ENCODE measurements at places on chromosomes 5 and 9.

- DNase-seq, result no peak
Observed at GRCh38 chr5:6755941-6756340, 42.7 kb downstream of the TENT4A start.

DNA sequence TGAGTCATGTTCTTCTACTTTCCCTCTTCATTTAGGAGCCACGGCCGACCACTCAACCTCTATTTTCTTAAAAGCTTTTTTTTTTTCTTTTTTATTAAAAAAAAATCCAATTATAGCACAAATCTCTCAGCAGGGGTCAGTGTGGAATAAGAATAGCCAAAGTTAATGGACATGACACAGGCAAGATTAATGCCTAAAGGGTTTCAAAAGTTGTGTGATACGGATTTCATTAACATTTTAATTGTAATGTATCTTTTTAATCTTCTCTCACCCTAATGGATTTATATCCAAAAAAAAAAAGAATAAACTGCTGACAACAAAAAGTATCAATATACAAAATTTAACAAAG is 5.4 kb downstream of the NACC2 start:
- DNase-seq, result no peak

DNA sequence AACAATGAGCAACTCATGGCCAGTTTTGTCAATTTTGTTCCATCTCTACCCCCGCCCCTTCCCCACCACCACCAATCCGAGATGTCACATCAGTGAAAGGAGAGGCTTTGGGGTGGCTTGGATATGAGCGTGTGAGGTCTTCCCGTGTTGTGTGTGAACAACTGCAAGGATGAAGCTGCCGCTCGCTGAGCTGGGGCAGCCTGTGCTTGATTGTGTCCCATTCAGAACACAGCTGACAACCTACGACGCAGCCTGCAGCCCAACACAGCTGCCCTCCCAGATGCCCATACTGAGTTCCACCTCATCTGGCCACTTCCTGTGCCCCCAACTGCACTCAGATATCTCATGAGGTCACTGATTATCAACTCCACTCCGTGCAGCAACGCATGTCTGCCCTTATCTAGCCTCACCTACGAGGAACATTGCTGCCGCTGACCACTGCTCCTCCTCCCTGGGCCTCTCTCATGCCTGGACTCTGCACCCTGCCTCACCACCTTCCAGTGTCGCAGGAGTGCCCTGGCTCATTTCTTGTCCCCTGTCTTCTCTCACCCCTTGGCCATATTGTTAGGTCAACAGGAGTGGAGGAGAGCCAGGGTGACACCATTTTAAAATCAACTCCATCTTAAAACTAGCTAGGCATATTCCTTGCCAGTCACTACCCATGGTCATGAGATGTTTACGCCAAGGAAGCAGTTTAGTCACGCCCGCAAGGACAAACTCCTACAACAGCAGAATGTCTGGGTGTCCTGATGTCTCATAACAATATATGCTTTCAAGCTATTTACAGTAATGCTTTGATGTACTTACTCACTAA is 7.3 kb upstream of the IL4 start:
- DNase-seq, result no peak

- DNase-seq, result no peak
Observed at GRCh38 chr9:113219969-113220368, 1.1 kb downstream of the FKBP15 start.

DNA sequence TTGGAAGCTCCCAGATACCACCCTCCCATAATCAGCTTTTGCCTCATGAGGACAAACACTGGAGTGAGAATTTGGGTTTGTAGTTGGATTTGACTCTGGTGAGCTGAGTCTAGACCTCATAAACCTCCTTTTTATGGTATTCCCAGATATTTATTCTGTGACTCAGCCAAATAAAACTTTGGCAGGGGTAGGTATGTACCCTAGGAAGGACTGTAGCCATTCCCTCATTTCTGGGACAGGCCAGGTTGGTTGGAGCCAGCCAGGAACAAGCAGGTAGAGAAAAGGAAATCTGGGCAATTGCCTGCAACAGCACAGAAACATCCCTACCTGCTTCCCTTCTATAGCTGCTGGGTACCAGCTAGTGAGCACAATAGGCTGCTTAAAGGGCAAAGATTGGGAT is 19.4 kb downstream of the ENHO start:
- no peak for DNase-seq

DNA sequence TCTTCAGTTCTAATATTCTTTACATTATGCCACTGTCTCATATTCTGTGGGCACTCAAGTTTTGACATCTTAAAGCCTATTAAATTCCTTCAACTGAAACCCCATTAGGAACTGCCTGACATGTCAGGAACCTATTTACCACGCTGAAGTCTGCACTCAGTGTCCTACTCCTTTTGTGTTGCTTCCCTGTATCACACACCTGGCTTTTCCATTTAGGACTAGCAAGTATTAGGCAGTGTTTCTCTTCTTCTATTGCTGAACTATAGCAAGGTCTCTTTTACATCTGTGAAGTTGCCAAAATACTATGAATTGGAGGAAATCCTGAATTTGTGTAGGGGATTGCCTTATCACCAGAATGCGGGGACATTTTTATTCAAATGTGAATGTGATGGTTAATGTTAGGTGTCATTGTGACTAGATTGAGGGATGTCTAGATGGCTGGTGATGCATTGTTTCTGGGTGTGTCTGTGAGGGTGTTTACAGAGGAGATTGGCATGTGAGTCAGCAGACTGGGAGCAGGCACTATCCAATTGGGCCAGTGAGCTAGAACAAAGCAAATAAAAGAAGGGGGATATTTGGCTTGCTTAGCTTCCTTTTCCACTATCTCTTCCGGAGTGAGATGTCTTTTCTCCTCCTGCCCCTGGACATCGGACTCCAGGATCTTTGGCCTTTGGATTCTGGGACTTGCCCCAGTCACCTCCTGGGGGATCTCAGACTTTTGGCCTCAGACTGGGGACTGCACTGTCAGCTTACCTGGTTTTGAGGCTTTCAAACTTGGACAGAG is 21.2 kb upstream of the VCAN start:
- DNase-seq, result no peak

- no peak for DNase-seq
Observed at GRCh38 chr5:8945972-8946371, 599.9 kb downstream of the SEMA5A start.

DNA sequence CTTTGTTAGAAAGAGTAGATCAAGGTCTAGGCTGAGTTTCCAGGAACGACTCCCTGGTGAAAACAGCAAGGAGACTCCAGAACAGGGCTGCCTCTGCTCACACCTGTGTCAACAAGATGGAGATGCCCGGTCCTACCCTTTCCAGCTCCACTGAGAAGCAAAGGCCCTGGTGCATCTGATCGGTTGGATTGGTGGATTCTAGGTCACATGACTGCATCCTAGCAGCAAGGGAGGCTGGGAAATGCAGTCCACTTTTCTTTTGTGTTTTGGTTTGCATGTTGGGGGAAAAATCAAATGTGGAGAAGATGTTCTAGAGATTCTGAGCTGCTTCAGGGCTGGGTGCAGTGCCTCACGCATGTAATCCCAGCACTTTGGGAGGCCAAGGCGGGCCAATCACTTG is 82.0 kb upstream of the TRIO start:
- no peak for DNase-seq
